ENCODE measurements at places on chromosomes 5 and 9.
A peak's percentile ranks its signal among the peaks of the same experiment; 100 is the strongest.

- no peak for DNase-seq
These were observed 160.3 kb downstream of the ARSB start for GRCh38 chr5:78824831-78825281.

- DNase-seq: peak; percentile 17
These were observed 235.3 kb upstream of the HAPLN1 start for GRCh38 chr5:83955916-83956315.

GRCh38 chr5:7902666-7903625 lies 34.0 kb downstream of the MTRR start:
- DNase-seq: peak; percentile 29

DNA sequence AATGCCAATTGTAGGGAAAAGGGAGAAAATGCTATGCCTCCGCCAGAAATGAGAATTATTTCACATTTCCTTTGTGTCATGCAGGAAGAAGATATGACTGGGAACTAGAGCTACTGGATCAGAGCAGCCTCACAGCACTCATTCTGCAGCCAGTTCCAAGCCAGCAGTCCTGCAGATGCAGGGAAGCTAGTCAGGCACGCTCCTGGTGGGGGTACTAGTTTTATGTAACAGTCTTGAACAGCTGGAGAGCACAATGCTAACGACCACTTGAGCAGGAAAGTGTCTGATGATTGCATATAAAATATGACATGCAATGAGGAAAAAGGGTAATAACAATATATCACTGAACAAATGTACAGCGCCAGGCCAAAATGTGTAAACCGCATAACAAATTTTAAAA lies 21.7 kb downstream of the CDH10 start:
- DNase-seq: no peak

- DNase-seq: no peak
These were observed 111.0 kb upstream of the SLIT3 start for GRCh38 chr5:169411786-169412430.

GRCh38 chr9:6405371-6405770 lies 7.6 kb upstream of the UHRF2 start:
- DNase-seq: no peak

DNA sequence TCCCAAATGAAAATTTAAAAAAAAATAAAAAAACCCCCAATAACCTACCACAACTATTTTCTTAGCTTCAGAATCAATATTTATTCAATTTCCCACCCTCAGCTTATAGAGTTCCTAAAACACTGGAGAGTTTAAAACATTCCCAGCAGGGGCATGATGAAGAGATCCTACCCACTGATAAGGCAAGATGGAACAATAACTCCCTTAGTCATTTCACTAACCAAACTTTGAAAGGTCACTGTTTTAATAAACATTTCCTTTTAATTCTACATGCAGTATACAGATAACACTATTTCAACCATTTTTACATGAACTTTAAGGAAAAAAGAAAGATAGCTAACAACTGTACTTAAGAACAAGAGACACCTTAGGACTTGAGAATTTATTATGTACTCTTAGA lies 34.9 kb upstream of the ACOT12 start:
- DNase-seq: no peak

All from DMS53 (cell line).